ENCODE measurements at places on chromosomes 11 and 22.

DNA sequence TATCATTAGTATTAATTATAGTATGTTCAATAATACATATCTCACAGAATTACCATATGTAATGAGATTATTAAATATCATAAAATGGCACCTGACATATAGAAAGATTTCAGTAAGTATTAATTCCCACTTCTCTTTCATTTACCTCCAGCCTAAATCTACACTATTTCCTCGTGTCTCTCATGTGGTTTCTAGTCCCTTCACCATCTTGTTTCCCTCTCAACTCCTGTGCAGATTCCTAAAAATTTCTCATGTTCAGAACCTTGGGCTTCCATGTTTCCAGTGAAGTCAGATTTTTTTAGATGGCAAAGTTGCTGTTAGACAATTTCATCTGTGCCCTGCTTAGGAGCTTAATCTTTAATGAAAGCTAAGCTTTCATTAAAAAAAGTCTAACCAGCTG is 14.1 kb upstream of the HBE1 start:
- no peak for DNase-seq

DNA sequence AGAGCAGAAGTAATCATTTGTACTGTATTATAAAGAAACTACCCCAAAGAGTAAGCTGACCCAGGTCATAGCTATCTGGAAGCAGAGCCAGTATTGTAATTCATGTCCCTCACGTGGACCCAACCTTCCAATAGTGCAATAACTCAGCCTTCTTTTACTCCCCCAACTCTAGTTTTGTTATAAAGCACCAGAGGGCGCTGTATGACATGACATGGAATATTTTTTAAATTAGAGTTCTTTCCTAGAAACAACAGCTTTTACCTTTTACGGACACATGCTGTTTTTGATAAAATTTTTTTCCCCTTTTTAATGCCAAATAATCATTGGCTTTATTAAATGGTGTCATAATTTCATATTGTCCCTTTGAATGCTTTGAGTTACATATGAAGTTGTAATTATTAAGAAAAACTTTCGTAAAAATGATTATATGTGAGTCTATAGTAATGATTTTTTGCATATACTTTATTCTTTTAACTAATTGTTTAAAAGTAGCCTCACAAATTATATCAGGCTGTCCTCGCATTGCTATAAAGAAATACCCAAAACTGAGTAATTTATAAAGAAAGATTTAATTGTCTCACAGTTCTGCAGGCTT is 76.9 kb downstream of the DKK3 start:
- DNase-seq, result peak; percentile 38

- no peak for DNase-seq
These were observed 201.7 kb downstream of the ARHGAP42 start for GRCh38 chr11:100888836-100889235.

DNA sequence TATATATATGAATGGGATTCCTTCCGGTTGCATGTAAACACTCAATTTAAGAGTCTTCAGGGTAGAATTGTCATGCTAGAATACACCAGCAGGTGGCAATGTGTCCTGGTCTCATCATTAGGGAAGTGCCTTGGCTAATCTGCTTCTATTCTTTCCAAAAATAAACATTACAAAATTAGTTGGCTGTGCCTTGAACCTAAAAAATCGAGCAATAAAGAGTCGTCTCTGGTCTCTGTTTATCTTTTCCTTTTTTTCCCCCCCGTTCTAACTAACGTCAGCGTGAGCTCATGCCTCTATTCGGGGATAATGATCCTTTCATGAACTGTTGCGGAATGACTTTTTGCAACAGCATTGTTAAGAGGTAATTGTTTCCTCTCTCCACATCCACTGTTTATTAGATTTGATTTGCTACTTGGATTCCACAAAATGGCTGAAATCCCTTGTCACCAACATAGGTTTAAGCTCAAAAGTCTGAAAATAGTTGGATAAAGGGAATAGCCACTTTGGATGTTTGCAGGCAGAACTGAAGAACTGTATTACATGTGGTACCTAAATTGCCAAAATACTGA is 1.2 kb upstream of the ARHGEF12 start:
- peak; percentile 79 for DNase-seq

- no peak for DNase-seq
These were observed 2.1 kb downstream of the AIP start for GRCh38 chr11:67484847-67485311.

DNA sequence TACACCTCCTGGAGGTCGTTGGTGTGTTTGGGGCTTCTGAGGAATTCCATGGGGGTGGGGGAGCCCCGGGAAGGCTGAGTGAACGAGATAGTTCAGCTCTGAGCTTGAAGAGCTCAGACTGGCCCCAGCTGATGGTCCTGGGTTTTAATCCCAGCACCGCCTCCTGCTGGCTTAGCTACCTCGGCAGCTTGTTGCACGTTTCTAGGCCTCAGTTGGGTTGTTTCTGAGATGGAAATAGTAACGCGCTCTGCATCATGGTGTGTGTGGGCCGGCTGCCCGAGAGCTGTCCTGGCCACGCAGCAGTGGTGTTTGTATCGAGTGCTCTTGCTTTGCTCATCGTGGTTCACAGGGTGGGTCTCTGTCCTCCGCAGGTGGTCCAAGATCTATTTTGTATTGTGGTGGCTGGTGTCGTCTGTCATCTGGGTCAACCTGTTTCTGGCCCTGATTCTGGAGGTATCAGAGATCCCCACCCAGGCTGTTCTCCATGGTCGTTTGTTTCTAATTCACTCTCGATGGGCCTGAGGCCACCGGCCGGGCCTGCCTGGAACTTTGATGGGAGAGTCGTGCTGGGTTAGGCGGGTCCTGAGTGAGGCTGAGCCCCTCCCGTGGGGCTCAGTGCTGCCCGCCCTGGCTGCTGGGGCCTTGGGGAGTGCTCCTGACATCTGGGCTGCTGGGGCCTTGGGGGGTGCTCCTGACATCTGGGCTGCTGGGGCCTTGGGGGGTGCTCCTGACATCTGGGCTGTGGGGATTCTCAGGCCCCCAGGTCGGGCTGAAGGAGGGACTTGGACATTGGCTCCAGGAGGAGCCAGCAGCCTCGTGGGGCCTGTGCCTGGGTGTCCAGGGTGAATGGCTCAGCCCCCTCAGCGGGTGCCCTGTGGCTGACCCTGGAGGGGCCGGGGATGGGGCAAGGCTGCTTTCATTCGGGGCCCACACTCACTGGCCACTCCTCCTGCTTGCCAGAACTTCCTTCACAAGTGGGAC is 37.7 kb downstream of the TPCN2 start:
- DNase-seq, result no peak

DNA sequence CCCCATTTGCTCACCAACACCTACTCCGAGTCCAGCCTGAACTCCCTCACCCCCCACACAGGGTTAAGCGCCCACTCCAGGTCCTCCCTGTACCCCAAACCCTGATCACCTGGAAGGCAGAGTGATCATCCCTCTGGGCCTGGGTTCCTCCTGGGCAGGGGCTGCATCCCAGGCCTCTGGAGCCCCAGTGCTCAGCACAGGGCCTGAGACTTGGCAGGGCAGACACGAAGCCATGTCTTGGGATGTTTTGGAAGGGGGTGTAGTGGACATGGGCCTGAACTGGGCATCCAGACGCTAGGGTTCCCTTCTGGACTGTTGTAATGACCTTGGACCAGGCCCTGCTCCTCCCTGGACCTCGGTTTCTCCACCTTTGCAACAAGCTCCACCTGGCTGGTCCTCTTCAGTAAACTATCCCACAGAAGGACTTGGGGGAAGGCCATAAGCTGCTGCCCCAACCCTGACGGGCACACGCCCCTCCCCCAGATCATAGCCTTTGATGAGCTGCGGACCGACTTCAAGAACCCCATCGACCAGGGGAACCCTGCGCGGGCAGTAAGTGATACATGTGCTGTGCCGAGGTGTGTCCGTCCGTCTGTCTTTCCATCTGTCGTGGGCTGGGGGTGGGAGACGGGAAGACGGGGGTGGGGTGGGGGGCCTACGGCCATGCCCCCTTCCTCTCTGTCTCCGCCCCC is 3.9 kb downstream of the CNIH2 start:
- DNase-seq, result no peak

GRCh38 chr11:34830648-34831047 is 85.5 kb downstream of the APIP start:
- DNase-seq, result no peak

DNA sequence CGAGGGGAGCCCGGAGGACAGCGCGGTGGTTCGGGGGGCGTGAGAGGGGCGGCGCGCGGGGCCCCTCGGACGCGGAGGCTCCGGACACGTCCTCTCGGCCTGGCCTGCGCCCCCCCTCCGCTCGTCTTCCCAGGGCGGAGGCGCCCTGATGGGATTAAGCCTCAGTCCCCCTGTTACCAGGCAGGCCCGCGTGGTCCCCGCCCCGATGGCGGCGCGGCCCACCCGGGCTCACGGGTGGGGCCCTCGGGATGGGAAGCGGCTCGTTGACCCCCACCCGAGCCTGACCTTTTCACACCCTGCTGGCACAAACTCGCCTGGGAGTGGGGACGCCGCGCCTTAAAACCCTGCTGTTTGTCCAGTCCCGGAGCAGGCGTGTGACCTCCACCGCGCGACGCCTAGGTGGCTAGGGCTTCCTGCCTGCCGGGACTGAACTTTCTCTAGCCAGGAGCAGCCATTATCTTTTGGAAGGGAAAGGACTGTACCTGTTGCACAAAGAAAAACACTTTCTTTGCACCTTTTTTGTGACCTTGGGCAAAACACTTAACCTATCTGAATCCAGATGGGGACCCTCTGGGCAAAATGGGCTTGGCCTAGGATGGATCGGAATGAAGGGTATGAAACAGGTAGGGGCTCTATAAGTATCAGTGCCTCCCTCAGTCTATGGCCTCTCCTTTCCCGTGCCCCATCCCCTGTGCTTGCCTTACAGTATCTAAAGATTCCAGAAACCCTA is 1.0 kb downstream of the KIAA1671 start:
- DNase-seq, result no peak

DNA sequence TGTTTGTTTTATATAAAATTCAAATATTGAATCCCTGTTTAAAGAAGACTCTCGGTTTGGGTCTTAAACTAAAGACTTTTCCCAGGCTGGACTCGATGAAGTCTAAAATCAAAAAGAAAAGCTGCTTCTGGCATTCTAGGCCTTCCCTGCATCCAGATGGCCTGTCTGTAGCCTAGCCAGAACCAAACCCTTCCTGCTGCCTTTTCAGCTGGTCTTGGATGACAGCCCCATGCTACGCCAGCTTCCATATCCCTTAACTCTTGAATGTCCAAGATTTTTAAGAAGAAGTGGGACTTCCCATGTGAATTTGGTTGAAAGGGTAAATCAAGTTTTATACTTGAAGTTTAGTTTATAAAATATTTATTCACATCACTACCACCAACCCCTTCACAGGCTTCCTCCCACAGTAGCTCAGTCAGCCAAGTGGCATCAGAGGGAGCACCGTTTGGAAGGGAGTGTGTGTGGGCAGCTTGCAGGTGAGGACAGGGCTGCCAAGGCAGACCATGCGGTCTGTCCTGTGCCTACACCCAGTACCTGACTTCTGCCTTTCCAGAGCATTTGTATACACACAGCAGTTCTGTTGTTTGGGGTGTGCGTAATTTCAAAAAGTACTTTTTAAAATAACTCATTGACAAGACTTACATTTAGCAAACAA is 18.2 kb upstream of the PSMA1 start:
- DNase-seq, result no peak

DNA sequence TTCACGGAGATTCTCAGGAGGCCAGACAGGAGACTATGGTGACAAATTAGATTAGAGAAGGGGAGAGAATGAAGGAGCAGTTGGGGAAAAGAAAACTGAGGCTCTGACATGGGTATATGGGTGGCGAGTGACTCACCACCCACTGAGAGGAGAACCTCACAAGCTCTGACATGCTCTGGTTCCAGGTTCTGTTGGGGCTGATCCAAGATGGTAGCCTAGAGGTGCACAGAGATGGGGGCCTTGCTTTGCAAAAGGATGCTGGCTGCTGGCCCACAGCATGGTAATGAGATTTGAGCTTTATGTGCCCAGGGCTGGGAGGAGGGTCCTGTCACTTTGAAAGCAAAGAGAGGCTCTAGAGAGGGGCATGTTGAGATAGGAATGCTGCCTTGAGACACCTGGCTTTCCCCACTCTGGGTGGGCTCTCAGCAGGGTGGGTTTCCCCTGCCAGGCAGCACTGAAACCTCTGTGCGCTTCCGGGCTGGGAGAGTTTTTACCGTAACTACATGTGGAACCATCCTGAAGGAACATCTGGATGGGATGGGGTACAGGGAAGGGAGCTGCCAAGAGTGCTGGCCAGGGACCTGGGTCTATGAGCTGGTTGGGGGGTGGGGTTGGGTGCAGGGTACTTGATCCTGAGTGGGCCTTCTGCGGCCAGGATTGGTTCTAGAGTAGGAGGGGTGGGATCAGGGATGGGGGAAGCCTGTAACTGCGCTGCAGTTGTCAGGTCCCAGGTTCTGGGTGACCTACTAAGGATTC is 1.2 kb upstream of the GRK2 start:
- DNase-seq, result no peak

DNA sequence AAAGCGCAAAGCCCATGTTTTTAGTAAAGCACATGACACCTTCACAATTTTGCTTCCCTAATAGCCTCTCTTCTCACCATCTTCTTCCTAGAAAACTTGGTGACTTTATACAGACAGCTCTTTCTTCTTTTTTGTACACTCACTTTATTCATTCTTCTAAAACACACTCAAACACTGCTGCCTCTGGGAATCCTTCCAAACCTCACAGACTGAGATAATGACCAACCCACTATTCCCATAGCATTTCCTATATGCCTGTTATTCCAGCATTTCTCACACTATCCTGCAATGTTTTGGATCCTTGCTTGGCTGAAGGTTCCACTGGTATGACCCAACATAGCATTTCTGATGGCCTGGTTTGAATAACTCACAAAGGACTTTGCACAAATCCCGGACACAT is 442.1 kb upstream of the CCDC90B start:
- DNase-seq, result no peak

- no peak for DNase-seq
These were observed 47.7 kb downstream of the CD82 start for GRCh38 chr11:44613153-44613552.

- DNase-seq, result peak; percentile 70
These were observed 293.3 kb upstream of the MPPED2 start for GRCh38 chr11:30879322-30880005.

DNA sequence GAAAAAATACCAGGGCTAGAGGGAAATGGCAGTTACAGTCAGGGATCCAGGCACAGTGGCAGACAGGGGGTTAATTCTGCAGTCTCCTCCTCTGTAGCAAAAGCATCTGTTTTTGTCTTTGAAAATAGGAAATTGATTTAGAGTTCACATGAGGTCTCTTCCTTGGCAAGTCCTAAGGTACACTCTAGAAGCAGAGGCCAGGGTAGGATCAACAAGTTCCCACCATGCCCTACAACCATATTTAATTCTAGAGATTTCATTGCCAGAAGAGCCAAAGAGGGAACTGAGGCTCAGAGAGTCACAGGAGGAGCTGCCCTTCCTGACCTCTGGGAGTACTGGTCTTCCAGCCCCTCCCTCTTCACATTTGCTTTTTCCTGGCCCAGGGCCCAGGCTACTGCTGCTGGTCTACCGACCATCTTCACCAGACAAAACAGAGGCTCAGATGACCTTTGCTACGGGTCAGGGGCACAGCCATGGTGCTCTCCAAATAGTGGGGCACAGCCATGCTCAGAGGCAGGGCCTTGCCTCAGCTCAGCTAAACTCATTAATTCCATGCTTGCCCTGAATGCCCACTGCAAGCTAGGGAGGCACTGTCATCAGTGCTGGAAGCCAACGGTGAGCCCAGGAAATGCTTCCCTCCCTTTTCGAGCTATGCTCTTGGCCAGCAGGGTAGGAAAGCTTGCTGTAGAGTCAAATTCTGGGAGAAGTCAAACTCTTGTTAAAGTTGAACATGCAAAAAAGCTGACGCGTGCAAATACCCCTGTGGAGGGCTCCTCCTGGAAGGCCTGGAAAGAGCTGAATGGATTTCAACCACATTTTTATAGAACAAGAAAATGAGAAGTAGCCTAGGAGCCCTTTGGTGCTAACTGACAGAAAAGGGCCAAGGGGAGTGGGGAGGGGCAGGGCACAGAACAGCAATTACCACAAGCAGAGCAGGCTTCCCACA is 11.7 kb upstream of the CHRM4 start:
- no peak for DNase-seq

- no peak for DNase-seq
These were observed 457.3 kb upstream of the ISX start for GRCh38 chr22:34608540-34609115.
